Activated CD4-positive, alpha-beta T cell treated with anti-CD3 and anti-CD28 coated beads for 36 hours (primary cell): ENCODE measurements at places on chromosomes 7 and 10. TPM values are rescaled to one million over a fixed set of nuclear protein-coding genes. Genes with fewer than 3 reads are reported as not detected.

GRCh38 chr10:84329196-84329611 is 815 bp downstream of the CCSER2 start:
- peaks cover 16% of the 10 kb centered on the region for H3K36me3 ChIP-seq
- H3K27me3 ChIP-seq = no peaks in the 10 kb centered on the region
- peaks cover 34% of the 10 kb centered on the region for H3K4me1 ChIP-seq
- H3K4me3 ChIP-seq = peak overlapping the region; percentile 93
- peak overlapping the region; percentile 98 for H3K27ac ChIP-seq

DNA sequence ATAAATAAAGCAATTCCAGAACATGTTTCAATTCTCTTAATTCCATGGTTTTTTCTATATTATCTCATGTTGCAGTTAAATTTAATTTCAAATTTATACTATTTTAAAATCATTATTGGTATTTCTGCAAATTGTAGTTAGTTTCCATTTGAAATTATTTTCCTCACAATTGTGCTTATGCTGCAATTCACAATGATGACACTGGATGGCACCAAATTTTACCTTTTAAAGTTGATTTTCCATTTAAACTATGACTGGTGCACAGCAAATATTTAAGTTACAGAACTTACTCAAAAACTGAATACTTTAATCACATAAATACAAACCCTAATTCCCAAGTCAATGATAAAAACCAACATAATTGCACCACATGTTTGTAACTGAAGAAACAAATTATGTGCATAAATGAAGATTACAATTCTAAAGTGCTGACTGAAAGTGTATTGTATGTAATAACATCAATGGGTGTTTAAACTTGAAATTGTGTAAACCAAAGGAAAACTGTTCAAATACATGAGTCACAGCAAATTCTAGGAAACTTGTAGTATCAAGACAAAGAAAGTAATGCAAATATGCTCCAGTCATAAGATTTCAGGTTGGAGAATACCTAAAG is 75.3 kb upstream of the AASS start:
- H3K4me3 ChIP-seq = no peak overlapping the region
- no peaks in the 10 kb centered on the region for H3K4me1 ChIP-seq
- H3K27ac ChIP-seq = no peak overlapping the region
- peaks cover 4% of the 10 kb centered on the region for H3K27me3 ChIP-seq

GRCh38 chr7:5248201-5248885 is 34.4 kb upstream of the SLC29A4 start:
- H3K36me3 ChIP-seq = no peaks in the 10 kb centered on the region
- H3K27me3 ChIP-seq = no peaks in the 10 kb centered on the region
- no peaks in the 10 kb centered on the region for H3K4me1 ChIP-seq
- no peak for DNase-seq
- no peak overlapping the region for H3K4me3 ChIP-seq

DNA sequence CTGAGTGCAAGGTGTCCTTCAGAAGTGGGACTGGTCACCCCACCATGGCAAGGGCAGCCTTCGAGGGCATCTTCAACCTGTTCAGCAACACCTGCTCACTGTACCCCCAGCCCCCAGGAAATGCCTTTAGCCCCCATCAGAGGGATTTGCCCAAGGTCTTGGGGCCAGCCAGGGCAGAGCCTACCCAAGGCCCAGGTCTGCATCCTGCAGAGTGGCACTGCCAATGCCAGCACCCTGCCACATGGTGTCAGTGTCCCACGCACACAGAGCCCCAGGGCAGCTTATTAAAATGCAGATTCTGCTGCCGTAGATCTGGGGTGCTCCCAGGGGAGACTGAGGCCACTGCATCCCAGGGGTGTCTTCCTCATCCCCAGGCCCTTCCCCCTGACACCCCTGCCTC is 106.2 kb upstream of the KCTD7 start:
- no peaks in the 10 kb centered on the region for H3K27me3 ChIP-seq
- no peaks in the 10 kb centered on the region for H3K4me1 ChIP-seq
- peak; percentile 49 for DNase-seq
- H3K27ac ChIP-seq = no peak overlapping the region
- no peak overlapping the region for H3K4me3 ChIP-seq

GRCh38 chr7:90239625-90240228 is 5.2 kb upstream of the CFAP69 start:
- H3K4me1 ChIP-seq = peaks cover 6% of the 10 kb centered on the region
- no peak overlapping the region for H3K4me3 ChIP-seq
- H3K27ac ChIP-seq = no peak overlapping the region
- peaks cover 13% of the 10 kb centered on the region for H3K27me3 ChIP-seq
- no peaks in the 10 kb centered on the region for H3K36me3 ChIP-seq

DNA sequence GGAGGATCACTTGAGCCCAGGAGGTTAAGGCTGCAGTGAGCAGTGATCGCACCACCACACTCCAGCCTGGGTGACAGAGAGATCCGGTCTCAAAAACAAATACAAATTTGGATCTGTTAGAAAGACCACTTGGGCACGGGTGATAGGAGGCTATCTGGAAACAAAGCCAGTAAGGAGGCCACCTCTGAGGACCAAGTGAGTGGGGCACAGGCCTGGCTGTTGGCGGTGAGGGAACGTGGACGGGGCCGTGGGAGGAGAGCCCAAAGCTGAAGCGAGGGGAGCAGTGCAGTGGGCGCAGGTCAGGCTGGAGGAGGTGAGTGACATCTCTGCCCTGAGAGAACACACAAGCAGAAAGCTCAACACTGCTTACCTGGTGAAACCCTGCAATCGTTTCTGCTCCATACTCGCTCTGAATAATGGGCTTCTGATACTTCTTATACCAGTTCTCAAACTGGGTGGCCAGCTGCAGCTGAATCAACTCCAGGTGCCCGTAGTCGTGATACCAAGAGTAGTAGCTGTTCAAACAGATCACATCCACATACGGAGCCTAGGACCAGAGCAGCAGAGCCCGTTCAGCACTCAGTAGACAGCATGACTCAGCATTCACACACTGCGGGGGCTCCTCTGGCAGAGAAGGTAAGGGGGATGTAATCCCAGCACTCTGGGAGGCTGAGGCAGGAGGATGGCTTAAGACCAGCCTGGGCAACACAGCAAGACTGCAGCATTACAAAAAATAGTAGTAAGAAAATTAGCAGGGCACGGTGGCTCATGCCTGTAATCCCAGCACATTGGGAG is 14.5 kb downstream of the GUSB start:
- no peaks in the 10 kb centered on the region for H3K27me3 ChIP-seq
- no peak for DNase-seq
- H3K36me3 ChIP-seq = peaks cover 61% of the 10 kb centered on the region
- H3K4me3 ChIP-seq = no peak overlapping the region
- H3K4me1 ChIP-seq = no peaks in the 10 kb centered on the region

GRCh38 chr7:24877790-24878311 is 102.1 kb downstream of the OSBPL3 start:
- peak overlapping the region; percentile 69 for H3K27ac ChIP-seq
- peak; percentile 59 for DNase-seq
- peak overlapping the region; percentile 29 for H3K4me3 ChIP-seq
- H3K36me3 ChIP-seq = peaks cover 6% of the 10 kb centered on the region
- no peaks in the 10 kb centered on the region for H3K27me3 ChIP-seq
- peaks cover 56% of the 10 kb centered on the region for H3K4me1 ChIP-seq

- peak; percentile 69 for DNase-seq
- no peaks in the 10 kb centered on the region for H3K36me3 ChIP-seq
- H3K27ac ChIP-seq = no peak overlapping the region
These were observed 8.0 kb upstream of the ZNRF2 start for GRCh38 chr7:30276203-30276900.

GRCh38 chr10:68561865-68562649 is 1.9 kb downstream of the TET1 start:
- H3K27ac ChIP-seq = no peak overlapping the region
- H3K4me1 ChIP-seq = peaks cover 22% of the 10 kb centered on the region
- H3K27me3 ChIP-seq = peaks cover 42% of the 10 kb centered on the region
- no peak for DNase-seq

- peaks cover 27% of the 10 kb centered on the region for H3K27me3 ChIP-seq
- DNase-seq = no peak
These were observed 151.0 kb upstream of the YAE1 start for GRCh38 chr7:39415091-39415787.

- H3K27me3 ChIP-seq = no peaks in the 10 kb centered on the region
- peak; percentile 68 for DNase-seq
- H3K4me1 ChIP-seq = peaks cover 48% of the 10 kb centered on the region
- H3K4me3 ChIP-seq = peak overlapping the region; percentile 95
These were observed 694 bp upstream of the WASL start for GRCh38 chr7:123749537-123749857.

GRCh38 chr7:142797391-142798377 is 26.9 kb downstream of the PRSS2 start:
- peaks cover 84% of the 10 kb centered on the region for H3K36me3 ChIP-seq
- H3K27me3 ChIP-seq = no peaks in the 10 kb centered on the region
- peak overlapping the region; percentile 99 for H3K4me3 ChIP-seq
- peaks cover 64% of the 10 kb centered on the region for H3K4me1 ChIP-seq

GRCh38 chr7:39733881-39734632 is 110.7 kb downstream of the RALA start:
- peak overlapping the region; percentile 93 for H3K27ac ChIP-seq
- peaks cover 31% of the 10 kb centered on the region for H3K4me1 ChIP-seq
- H3K27me3 ChIP-seq = no peaks in the 10 kb centered on the region
- H3K4me3 ChIP-seq = peak overlapping the region; percentile 88

DNA sequence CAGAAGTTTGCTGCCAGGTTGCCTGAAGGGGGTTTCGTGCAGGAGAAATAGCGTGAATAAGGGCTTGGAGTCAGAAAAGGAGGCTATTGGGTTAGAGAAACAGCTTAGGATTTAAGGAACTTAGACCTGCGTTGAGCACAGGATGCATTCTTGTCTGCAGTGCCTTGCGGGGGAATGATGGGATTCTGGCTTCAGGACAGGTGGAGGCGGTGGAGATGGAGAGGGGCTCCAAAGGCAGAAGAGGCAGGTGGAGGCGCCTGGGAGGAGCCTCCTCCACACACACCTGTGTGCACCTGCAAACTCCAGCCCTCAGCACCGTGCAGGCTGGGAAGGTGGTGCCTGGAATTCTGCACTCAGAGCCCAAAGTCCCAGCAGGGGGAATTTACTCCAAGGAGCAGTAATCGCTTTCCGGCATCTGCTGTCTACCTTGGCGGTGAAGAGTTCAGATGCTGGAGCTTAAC is 1.8 kb downstream of the CLIP2 start:
- H3K36me3 ChIP-seq = no peaks in the 10 kb centered on the region
- peak overlapping the region; percentile 21 for H3K4me3 ChIP-seq
- no peak overlapping the region for H3K27ac ChIP-seq
- peaks cover 15% of the 10 kb centered on the region for H3K27me3 ChIP-seq
- H3K4me1 ChIP-seq = peaks cover 16% of the 10 kb centered on the region
- no peak for DNase-seq

GRCh38 chr7:3649678-3650440 is 348.8 kb downstream of the SDK1 start:
- no peaks in the 10 kb centered on the region for H3K27me3 ChIP-seq
- no peak for DNase-seq
- H3K27ac ChIP-seq = no peak overlapping the region
- no peaks in the 10 kb centered on the region for H3K4me1 ChIP-seq
- H3K4me3 ChIP-seq = no peak overlapping the region

DNA sequence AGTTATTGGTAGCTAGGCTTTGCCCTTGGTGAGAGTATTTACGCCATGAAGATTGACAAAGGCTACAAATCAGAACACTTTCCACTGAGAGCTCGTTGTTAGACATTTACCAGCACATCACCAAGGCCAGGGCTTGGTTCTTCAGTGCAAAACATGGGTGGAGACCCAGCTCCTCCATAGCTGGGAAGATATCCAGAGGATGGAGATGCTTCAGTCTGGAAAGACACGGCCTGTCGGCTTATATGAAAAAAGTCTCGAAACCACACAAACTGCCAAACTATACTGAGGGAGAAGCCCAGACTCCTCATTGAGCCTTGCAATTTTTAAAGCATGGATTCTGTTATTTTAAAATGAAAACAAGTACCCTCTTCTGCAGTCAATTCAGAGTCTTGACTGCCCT is 83.4 kb upstream of the ANLN start:
- H3K27me3 ChIP-seq = no peaks in the 10 kb centered on the region
- H3K4me3 ChIP-seq = no peak overlapping the region
- no peak for DNase-seq
- no peak overlapping the region for H3K27ac ChIP-seq
- H3K36me3 ChIP-seq = no peaks in the 10 kb centered on the region

Gene ADCY1
- total RNA-seq = 0.82 TPM

Gene MRC1
- 0.05 TPM for total RNA-seq

Gene UCN3
- not detected for total RNA-seq

Gene SPDYE11
- not detected for total RNA-seq

Gene AGR2
- not detected for total RNA-seq

Gene FKBP6
- not detected for total RNA-seq

Gene ADARB2
- total RNA-seq = not detected

Gene MNX1
- not detected for total RNA-seq

Gene POLR1F
- 32.2 TPM for total RNA-seq

Gene SLC18A2
- 0.21 TPM for total RNA-seq

Gene CPVL
- total RNA-seq = not detected

Gene APBB1IP
- total RNA-seq = 53.3 TPM

Gene GRM3
- total RNA-seq = not detected

Gene TMED4
- total RNA-seq = 71.6 TPM
